ENCODE measurements at places on chromosomes 5 and 9.
A peak's percentile ranks its signal among the peaks of the same experiment; 100 is the strongest.

DNA sequence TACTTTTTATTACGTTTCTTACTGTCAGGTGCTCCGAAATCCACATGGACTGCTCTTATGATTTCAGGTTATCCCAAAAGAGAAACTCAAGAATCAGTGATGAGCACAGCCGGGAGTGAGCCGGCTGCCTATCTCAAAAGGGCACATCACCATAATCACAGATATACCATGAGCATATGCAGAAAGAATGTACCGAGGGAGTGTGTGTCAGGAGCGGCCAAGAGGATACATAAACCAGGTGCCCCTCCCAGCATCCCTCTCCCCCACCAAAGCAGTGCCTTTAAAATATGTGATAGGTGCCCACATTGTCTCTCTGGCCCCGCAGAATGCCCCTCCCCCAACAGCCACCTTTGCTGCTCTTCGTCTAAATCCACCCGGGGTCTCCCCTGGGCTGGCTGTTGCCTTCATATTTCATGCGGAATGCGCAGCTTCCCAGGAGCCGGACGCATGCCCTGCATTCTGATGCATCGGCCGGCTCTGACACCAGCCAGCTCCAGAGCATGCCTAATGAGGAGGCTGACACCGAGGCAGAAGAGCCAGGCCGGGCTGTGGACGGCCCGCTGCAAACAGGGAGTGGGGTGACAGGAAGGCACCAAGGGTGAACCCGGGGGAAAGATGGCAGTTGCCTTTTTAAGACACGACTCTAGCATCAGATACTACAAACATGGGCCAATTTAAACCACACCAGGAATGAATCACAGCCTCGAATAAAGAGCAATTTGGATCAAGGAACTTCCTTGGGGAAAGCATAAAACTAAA is 652.3 kb downstream of the BNC2 start:
- no peaks in the 10 kb centered on the region for H3K27me3 ChIP-seq
- no peaks in the 10 kb centered on the region for H3K36me3 ChIP-seq
- no peak overlapping the region for H3K4me3 ChIP-seq
- H3K4me1 ChIP-seq: peaks cover 33% of the 10 kb centered on the region
- peak; percentile 43 for DNase-seq
- H3K27ac ChIP-seq: no peak overlapping the region

- H3K4me1 ChIP-seq: no peaks in the 10 kb centered on the region
- no peak overlapping the region for H3K27ac ChIP-seq
- DNase-seq: peak; percentile 29
- no peak overlapping the region for H3K4me3 ChIP-seq
- no peaks in the 10 kb centered on the region for H3K27me3 ChIP-seq
Observed at GRCh38 chr9:136306211-136307208, 2.6 kb upstream of the CCDC187 start.

- no peaks in the 10 kb centered on the region for H3K27me3 ChIP-seq
- H3K27ac ChIP-seq: peak overlapping the region; percentile 97
- H3K4me1 ChIP-seq: peaks cover 54% of the 10 kb centered on the region
- H3K36me3 ChIP-seq: no peaks in the 10 kb centered on the region
- peak; percentile 95 for DNase-seq
Observed at GRCh38 chr9:21576331-21577189, 94.4 kb upstream of the IFNE start.

GRCh38 chr9:100111235-100111634 is 12.2 kb downstream of the INVS start:
- H3K4me1 ChIP-seq: peaks cover 22% of the 10 kb centered on the region
- peaks cover 20% of the 10 kb centered on the region for H3K36me3 ChIP-seq
- peak overlapping the region; percentile 66 for H3K27ac ChIP-seq
- peak overlapping the region; percentile 23 for H3K4me3 ChIP-seq
- H3K27me3 ChIP-seq: no peaks in the 10 kb centered on the region

DNA sequence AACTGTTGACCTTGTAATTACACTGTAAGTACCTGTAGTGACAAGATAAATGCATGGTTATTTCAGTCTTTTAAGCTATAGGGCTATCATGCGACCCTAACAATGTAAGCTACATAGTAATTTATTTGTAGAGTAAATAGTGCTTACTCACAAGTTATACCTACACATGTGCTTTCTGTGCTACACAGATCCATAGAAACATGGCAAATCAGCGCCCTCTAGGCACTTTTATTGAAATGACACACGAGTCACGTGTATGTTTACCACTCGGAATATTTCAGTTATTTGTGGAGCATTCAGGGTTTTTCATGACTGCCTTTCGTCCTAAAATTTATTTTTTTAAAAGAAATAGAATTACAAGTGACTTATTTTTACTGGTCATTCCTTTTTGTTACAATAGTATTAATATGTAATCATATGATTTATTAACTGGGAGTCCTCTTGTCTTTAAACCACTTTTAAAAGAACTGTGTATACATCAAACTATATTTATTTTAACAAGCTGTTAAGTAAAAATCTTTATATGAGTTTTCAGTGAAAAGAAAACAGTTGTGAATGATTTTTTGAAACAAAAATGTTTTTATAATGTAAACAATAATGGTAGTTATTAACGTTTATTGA is 1242.3 kb upstream of the WWC1 start:
- H3K4me3 ChIP-seq: no peak overlapping the region
- H3K27me3 ChIP-seq: no peaks in the 10 kb centered on the region
- peak; percentile 36 for DNase-seq
- H3K36me3 ChIP-seq: no peaks in the 10 kb centered on the region
- H3K4me1 ChIP-seq: no peaks in the 10 kb centered on the region

DNA sequence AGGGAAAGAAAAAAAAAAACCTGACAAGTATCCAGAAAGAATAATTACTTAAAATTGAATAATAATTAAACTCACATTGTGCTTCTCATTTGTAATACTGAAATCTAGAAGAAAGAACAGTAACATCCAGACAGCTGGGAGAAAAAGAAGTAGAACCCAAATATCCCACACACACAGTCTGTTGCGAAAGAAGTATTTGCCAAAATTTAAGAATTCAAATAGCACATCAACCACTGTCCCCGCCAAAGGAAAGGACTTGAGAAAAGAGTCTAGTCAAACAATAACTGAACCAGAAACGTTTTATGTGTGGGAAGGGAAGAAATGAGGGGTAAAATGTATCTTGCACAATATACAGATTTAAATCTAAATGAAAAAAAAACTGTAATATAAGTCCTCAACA is 202.8 kb downstream of the MLLT3 start:
- no peaks in the 10 kb centered on the region for H3K36me3 ChIP-seq
- no peak overlapping the region for H3K27ac ChIP-seq
- H3K4me1 ChIP-seq: no peaks in the 10 kb centered on the region
- no peaks in the 10 kb centered on the region for H3K27me3 ChIP-seq

GRCh38 chr9:72753266-72753893 is 199.5 kb downstream of the ALDH1A1 start:
- no peak overlapping the region for H3K4me3 ChIP-seq
- H3K36me3 ChIP-seq: no peaks in the 10 kb centered on the region
- H3K4me1 ChIP-seq: no peaks in the 10 kb centered on the region
- no peak overlapping the region for H3K27ac ChIP-seq
- peak; percentile 47 for DNase-seq

GRCh38 chr9:96304230-96304629 is 2.3 kb upstream of the HSD17B3 start:
- no peak overlapping the region for H3K4me3 ChIP-seq
- no peaks in the 10 kb centered on the region for H3K27me3 ChIP-seq
- no peaks in the 10 kb centered on the region for H3K4me1 ChIP-seq

- H3K4me1 ChIP-seq: peaks cover 37% of the 10 kb centered on the region
- no peak overlapping the region for H3K4me3 ChIP-seq
- no peaks in the 10 kb centered on the region for H3K27me3 ChIP-seq
- DNase-seq: peak; percentile 97
- H3K27ac ChIP-seq: peak overlapping the region; percentile 96
- H3K36me3 ChIP-seq: no peaks in the 10 kb centered on the region
Observed at GRCh38 chr9:127923771-127924170, 6.8 kb downstream of the PIP5KL1 start.

GRCh38 chr5:132681983-132682382 is 8.2 kb downstream of the IL4 start:
- H3K27me3 ChIP-seq: no peaks in the 10 kb centered on the region
- H3K27ac ChIP-seq: no peak overlapping the region
- no peaks in the 10 kb centered on the region for H3K36me3 ChIP-seq
- DNase-seq: no peak
- H3K4me1 ChIP-seq: peaks cover 19% of the 10 kb centered on the region

GRCh38 chr9:124854161-124854560 is 901 bp downstream of the WDR38 start:
- H3K4me3 ChIP-seq: no peak overlapping the region
- H3K27ac ChIP-seq: no peak overlapping the region
- H3K27me3 ChIP-seq: no peaks in the 10 kb centered on the region
- no peak for DNase-seq

GRCh38 chr9:124140941-124141568 is 116.7 kb upstream of the NEK6 start:
- DNase-seq: no peak
- no peak overlapping the region for H3K4me3 ChIP-seq
- H3K4me1 ChIP-seq: peaks cover 21% of the 10 kb centered on the region
- no peaks in the 10 kb centered on the region for H3K27me3 ChIP-seq

GRCh38 chr9:72363236-72363635 is 1.8 kb downstream of the ZFAND5 start:
- H3K4me1 ChIP-seq: peaks cover 30% of the 10 kb centered on the region
- DNase-seq: peak; percentile 19
- peaks cover 43% of the 10 kb centered on the region for H3K36me3 ChIP-seq
- H3K27ac ChIP-seq: peak overlapping the region; percentile 100

GRCh38 chr9:88574953-88575352 is 40.0 kb downstream of the NXNL2 start:
- no peak overlapping the region for H3K27ac ChIP-seq
- DNase-seq: peak; percentile 73
- no peaks in the 10 kb centered on the region for H3K36me3 ChIP-seq
- no peaks in the 10 kb centered on the region for H3K27me3 ChIP-seq
- H3K4me3 ChIP-seq: peak overlapping the region; percentile 22

DNA sequence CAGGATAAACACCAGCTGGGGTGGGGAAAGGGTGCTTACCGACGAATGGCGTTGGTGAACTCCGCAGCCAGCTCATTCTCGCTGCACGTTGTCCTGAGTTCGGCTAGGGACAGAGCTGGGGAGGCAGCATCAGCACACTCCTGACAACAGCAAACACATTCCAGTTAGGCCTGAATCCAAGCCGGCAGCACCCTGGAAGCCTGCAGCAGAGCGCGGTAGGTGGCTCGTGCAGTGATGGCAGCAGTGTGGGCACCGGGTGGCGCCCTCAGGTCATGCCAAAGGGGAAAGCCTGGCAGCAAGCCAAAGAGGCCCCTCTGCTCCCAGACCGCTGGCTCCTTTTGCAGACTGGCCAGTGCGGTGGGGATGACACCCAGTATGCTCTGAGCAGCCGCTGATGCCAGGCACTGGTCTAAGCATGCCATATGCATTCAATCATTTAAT is 66.9 kb downstream of the DCP2 start:
- no peak overlapping the region for H3K4me3 ChIP-seq
- peak; percentile 40 for DNase-seq
- no peak overlapping the region for H3K27ac ChIP-seq
- H3K36me3 ChIP-seq: no peaks in the 10 kb centered on the region

DNA sequence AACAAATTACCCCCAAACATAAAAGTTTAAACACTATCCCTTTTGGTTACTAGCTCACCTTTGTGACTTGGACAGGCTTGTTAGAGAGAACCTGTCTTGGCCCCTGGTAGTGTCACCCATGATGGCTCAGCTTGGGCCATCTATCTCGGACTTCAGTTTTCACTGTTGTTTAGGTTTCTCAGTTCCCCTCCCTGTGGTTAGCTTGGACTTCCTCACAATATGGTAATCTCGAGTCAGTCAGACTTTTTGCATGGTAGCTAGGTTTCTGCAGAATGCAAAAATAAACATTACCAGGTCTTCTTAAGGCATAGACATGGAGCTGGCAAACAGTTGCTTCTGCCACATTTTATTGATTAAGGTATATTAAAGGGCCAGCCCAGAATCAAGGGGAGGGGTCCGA is 324.3 kb upstream of the RORB start:
- no peak overlapping the region for H3K4me3 ChIP-seq
- no peak for DNase-seq
- H3K4me1 ChIP-seq: no peaks in the 10 kb centered on the region
- no peaks in the 10 kb centered on the region for H3K36me3 ChIP-seq
- H3K27ac ChIP-seq: no peak overlapping the region

All from GM23248 (cell line).